H7 (cell line): ENCODE measurements at places on chromosomes 5 and 9.

- DNase-seq: peak; percentile 99
Measured at GRCh38 chr5:134004626-134005416, at the start of gene VDAC1. Gene VDAC1 (minus strand): TSS chr5:134004975. CDS start chr5:133993012, 11,963 bp downstream.

DNA sequence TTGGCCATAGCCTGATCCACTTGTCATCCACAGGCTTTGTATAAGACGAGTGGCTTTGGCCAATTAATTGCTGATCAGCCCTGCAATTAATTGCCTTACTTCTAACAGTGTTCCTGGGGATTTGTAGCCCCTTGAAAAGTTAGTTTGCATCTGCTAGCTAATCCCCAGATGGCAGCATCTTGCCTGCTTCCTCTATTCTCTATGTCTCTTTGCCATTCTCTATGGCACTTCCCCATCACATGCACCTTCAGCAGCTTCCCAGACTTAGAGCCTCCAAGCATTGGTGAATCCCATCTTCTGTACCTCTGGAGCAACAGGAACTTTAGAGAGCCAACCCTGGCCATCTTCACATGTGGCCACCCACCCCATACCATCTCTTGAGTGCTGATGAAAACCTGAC is 197.0 kb upstream of the DMAC1 start:
- no peak for DNase-seq

GRCh38 chr9:113471143-113471542 is 7.6 kb downstream of the RGS3 start:
- DNase-seq: no peak

DNA sequence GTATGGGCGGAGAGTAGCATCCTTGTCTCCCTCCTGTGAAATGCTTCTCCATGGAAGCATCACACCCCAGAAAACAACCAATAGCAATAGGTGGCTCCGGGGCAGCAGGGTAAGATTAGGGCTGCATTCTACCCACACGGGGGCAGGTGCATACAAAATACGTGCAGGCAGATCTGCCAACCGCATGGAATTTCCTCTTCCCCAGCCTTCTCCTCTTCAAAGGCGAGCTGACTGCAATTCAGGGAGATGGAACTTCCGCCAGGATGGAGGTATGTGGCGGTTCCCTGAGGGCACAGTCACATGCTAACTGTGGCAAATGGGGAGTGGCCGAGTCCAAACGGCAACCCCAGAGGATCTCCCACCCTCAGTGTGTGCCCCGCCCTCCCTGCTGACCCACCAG is 81.5 kb downstream of the LMNB1 start:
- DNase-seq: peak; percentile 67

GRCh38 chr9:17453751-17454150 is 125.1 kb upstream of the SH3GL2 start:
- DNase-seq: no peak

DNA sequence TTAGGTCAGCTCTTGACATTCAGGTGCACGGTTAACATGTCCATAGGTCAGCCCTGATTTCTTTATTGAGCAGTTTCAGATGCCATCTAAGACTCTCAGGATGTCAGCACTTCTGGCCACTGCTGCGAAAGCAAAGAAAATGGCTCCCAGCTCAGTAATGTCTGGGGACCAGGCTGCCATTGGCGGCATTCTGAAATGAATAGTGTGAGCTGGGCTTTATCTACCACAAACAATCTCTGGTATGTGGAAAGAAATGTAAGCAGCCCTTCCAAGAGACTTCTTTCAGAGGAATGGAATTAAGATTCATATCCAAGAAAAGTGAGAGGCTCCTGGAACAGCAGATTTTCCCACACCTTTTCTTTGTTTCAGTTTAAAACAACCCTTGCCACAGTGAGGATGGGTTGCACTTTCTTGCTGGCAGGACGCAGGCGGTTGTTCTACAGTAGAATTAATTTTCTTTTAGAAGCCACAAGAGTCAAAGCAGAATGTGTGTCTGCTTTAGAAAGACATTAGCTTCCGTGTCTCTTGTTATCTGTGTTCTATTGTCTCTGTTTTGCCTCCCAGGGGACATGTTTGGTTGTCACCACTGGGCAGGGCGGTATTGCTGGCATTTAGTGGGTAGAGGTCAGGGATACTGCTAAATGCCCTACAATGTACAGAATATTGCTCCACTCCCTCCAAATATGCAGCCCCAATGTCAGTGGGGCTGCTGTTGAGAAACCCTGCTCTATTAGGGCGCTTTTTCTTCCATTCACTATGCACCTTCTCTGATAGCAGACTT is 149.9 kb upstream of the ANKH start:
- DNase-seq: no peak

GRCh38 chr5:29150840-29151239 is 2042.6 kb upstream of the CDH6 start:
- peak; percentile 8 for DNase-seq

DNA sequence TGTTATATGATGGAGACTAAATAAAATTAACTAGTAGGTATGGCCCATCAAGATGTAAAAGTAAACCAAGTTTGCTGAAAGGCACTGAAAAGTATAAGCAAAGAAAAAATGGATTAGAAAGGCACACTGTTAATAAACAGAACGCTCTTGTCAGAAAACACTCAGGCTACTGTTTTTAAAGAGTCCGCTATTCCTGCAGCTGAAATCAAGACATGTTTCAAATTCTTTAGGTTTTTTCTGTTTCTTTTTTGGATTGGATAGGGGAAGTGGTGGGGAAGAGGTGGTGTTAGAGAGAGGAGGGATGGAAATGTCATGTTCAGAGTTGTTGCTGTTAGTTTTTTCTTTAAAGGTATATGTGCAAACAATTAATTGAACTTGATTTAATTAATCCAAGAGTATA is 17.5 kb downstream of the OSTF1 start:
- DNase-seq: no peak

GRCh38 chr9:124264823-124265233 is 7.1 kb downstream of the NEK6 start:
- DNase-seq: no peak

DNA sequence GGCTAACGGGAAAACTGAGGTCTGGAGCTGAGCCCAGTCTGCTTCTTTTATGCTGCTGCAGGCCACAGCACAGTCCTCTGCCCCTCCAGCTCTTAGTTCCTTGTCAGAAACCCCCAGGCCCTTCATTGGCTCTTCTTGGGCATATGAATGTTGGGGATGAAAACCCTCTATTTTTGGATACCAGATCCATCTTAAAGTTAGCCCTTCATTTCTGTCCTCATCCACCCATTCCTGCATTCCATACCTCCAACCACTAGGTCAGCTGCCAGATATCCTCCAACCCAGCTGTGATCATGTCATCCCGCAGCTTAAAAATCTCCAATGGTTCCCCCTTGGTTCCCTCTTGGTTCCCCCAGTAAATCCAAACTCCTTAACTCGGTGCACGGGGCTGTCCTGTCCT is 1.8 kb upstream of the SLC25A51 start:
- peak; percentile 8 for DNase-seq

- no peak for DNase-seq
Measured at GRCh38 chr9:125632321-125633115, 74.5 kb downstream of the MAPKAP1 start.

DNA sequence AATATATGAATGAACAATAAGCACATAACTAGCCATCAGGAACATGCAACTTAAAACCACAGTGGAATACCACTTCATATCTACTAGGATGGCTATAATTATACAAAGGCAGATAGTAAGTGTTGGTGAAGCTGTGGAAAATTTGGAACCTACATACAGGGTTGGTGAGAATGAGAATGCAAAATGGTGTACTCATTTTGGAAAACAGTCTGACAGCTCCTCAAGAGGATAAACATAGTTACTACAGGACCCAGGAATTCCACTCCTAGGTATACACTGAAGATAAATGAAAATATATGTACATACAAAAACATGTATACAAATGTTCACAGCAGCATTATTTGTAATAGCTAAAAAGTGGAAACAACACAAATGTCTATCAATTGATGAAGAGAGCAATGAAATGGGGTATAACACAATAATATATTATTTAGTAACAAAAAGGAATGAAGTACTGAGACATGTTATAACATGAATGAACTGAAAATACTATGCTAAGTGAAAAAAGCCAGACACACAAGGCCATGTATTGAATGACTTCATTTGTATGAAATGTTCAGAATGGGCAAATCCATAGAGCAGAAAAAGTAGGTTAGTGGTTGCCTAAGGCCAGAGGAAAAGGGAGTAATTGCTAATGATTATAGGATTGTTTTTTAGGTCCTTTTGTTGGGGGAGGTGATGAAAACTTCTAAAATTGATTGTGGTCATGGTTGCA is 31.2 kb upstream of the CDK5RAP2 start:
- peak; percentile 7 for DNase-seq

GRCh38 chr5:103260951-103261350 is 2.4 kb downstream of the MACIR start:
- DNase-seq: no peak

- DNase-seq: no peak
Measured at GRCh38 chr5:168513861-168514428, 15.2 kb upstream of the FBLL1 start.

DNA sequence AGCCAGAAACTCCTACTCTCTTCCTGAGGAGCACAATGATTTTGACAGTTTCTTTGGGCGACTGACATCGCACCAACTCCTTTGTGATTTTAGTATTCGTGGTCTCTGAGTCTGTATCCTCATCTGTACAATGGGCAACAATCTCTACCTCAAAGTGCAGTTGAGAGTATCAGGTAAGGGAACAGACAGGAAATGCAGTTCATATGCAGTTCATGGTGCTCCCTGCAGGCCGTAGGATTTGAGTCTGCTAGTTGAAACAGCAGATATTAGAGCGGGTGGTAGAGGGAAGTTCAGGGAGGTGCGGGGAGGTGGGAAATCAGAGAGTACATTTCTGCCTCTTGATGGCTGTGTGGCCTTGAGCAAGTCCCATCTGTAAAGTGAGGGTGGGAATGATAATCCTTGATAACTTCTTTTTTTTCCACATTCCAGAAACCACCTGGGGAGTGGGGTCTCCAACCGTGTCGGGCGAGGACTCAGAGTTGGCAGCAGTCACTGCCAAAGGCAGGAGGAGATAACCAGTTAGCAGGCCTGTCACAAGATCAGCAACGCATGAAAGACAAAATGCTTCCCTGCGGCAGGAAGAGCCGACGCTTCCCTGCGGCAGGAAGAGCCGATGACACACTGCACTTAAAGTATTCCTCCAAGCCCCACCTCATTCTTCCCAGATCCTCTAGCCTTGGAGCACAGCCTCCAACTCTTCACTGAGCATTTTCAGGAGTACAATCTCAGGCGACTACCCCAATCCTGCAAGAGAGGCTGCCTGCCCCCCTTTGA is 6.0 kb upstream of the NEK6 start:
- peak; percentile 26 for DNase-seq

DNA sequence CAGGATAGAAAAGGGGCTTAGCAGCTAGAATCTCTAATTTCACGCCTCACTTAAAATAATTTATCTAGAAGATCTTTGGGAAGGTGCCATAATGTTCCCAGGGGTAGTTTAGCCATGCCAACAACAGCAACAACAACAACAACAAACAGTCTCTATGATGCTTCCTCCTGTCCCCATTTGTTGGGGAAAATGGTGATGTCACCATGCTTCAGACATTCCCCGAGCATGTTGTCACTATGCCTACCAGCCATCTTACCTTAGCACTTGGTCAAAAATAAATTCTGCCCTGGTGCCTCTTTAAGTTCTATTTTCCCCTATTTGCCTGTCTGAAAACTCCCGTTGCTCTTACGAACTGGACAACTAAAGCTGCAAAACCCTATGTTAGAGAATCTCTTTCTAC is 76.6 kb downstream of the KCNN2 start:
- no peak for DNase-seq

DNA sequence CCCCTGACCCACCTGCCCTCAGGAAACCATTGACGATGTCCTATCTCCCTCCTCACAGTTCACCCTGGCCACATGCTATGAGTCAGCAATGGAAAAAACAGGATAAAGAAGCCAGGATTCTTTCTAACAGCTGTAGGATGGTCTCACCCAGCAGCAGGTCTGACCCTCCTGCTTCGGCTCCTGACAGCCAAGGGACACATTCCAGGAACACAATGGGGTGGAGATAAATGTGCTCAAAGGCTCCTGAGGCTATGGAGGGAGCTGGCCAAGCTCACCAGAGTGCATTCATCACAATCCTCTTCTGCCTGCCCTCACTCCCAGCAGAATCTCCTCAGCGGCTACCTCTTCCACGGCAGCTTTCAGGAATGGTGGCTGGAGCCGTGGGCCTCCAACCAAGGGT is 170.3 kb downstream of the PJA2 start:
- DNase-seq: no peak

GRCh38 chr9:9749591-9749990 is 863.2 kb downstream of the PTPRD start:
- no peak for DNase-seq

DNA sequence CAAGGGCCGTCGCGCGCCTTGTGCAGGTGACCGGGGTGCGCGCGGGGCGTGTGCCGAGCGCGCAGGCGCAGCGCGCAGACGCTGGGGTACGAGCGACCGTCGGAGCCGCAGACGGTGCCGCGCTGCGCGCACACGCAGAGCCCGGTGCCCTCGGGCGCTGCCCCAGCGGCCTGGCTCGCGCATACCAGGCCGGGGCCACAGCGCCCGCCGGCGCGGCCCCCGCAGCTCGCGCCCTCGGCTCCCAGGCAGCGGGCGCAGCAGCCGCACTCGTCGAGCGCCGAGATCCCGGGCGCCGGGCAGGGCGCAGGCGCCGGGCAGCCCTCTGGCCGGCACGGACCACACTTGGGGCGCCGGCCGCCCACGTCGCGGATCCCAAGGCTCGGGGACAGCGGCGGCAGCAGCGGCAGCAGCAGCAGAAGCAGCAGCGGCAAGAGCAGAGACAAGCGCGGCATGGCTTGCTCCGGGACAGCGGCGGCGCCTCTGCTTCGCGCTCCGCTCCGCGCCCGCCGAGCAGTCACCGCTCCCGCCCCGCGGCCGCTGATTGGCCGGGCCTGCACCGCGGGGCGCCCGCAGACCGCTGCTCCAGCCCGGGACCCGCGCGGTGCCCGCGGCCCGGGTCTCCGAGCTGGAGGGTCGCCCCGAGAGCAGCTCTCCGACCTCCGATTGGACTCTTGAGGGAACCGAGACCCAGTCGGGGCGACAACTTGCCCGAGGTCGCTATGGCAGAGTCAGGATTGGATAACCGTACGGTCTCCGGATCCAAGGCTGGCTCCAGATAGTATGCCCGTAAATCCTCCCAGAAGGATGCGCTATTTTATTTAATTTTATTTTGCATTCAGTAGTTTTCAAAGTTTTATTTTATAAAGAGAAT is at the start of gene IGFBPL1:
Gene IGFBPL1, minus strand, starts transcription at position 482 of the 871 bp plus-strand sequence. Its CDS starts 30 bp downstream, at position 452.
- DNase-seq: peak; percentile 95

GRCh38 chr9:12956261-12956660 is 181.4 kb downstream of the LURAP1L start:
- DNase-seq: no peak

- no peak for DNase-seq
Measured at GRCh38 chr9:127912882-127913281, 4.0 kb downstream of the ST6GALNAC4 start.

GRCh38 chr5:14557791-14558415 is 23.7 kb upstream of the OTULINL start:
- DNase-seq: no peak

GRCh38 chr5:141841378-141842180 is 36.6 kb downstream of the PCDH1 start:
- DNase-seq: peak; percentile 52
